PC-3 (cell line): ENCODE measurements at places on chromosomes 7 and 10.

DNA sequence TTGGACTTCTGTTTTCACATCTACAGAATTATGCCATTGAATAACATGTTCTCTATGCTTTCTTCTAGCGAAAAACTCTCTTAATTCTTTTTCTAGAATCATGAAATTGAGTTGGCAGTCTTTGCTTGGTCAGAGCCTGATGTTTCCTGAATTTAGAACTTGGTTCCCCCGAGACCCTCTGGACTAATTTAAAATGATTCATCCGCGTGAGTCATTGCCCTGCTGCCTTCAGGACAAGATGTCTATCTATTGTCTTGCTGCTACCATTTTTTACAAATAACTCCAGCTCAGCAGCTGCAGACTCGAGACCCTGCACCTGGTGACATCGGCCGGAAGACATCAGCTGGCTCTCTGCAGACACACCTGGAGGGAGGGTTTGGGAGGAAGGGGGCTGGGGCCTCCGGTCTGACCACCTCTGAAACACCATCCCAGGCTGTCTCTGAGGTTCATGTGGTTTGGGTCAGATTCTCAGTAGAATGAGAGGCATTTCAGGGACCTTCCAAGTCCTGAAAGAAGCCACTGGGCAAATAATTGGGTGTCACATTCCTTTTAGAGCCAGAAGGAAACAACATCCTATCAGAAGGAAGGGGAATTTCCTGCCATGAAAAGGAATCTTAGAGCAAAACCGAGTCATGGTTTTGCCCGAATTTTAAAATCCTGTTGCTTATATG, 20.9 kb upstream of the KLF6 start:
- DNase-seq: peak; percentile 77

GRCh38 chr10:76085002-76085816, 653.8 kb downstream of the LRMDA start:
- no peak for DNase-seq

GRCh38 chr7:51950813-51951212, 634.2 kb upstream of the COBL start:
- DNase-seq: no peak

- no peak for DNase-seq
These were observed 3.5 kb upstream of the LRRC18 start for GRCh38 chr10:48943096-48943495.

DNA sequence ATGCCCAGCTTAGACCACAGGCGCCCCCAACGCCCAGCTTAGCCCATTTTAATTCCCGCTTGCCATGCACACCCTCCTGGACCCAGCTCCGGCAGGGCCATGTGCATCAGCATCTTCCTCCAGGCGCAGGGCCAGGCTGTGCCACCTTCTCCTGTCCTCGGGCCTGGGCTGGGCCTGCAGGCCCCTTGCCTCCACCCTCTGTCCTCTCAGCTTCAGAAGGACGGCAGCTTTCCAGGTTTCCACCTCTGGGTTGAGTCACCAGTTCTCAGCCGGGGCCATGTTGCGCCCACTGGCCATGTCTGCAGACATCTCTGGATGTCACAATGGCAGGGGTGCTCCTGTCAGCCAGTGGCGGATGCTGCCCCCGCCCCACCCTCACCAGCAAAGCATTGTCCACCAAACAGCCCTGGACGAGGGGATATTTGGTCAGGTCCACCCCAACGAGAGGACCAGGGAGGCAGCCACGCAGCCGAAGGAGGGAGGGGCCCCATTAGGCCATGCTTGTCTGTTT, 59.1 kb upstream of the NKX6-2 start:
- DNase-seq: no peak

DNA sequence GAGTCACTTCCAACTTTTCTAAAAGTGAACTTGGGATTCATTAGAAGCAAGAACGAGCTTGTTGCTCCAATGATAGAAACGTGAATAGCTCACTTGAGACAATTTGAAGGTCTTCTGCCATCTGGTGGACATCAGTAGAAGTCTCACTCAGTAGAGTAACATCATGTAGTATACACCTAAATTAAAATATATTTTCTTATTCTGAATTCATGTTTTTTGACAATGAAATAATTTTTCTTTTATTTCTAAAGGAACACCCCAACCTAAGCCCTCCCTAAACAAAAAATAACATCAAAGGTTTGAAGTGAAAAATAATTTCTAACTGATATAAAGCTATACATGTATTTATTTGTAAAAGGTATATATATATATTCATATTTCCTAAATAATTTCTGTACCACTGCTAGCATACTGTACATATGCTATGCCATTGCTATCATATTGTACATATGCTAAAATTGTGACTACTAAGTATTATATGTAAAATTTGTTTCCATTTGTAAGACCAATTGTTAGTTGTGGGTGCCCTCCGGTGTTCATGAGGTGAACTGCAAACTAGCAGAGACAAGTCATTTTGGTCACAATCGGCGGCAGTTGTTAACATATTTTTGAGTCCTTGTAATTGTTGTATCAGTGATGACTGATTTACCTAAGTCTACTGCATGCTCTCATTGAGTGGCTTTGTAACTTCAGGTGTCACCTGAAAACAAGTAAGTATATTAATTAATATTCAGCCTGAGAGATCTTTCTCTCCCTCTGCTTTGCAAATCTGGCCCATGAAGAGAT, 121.9 kb downstream of the PTPRZ1 start:
- DNase-seq: peak; percentile 78

GRCh38 chr7:51223505-51223904, 93.1 kb downstream of the COBL start:
- DNase-seq: no peak

DNA sequence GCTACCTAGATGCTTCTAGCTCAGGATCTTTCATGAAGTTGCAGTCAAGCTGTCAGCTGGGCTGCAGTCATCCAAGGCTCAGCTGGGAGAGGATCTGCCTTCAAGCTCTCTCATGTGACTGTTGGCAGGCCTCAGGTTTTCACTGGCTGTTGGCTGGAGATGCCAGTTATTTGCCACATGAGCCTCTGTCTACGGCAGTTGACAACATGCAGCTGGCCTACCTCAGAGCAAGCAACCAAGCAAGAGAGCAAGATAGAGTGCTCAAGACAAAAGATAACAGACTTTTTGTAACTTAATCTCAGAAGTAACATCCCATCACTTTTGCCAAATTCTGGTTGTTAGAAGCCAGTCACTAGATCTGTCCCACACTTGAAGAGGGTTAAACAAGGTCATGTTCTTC, 125.8 kb downstream of the TPST1 start:
- DNase-seq: no peak

DNA sequence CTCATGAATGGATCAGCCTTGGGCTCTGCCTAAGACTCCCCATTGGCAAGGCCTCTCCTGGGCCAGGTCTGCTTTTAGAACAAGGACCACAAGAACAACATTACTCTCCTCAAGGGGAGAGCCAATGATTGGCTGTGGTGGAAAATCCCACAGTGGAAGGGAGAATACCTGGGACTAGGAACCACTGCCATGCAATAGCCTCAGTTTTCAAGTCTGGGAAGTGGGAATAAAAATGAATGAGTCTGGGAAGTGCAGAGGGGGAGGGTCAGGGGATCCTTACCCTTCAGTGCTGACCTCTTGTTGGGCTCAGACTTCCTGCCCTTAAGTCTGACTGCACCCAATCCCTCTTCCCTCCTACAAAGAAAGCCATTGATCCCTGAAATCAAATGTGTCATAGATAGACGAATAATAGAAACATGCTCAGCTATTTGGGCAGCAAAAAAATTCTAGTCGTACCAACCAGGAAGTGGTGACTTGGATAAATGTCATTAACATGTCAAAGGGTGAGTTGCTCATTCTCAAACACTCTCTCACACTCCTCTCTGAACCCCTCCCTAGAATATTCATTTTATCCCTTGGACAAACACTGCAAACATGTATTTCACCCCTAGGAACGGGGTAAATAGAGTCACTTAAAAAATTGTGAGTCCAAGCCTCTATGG, 123.6 kb downstream of the SH3PXD2A start:
- peak; percentile 55 for DNase-seq

DNA sequence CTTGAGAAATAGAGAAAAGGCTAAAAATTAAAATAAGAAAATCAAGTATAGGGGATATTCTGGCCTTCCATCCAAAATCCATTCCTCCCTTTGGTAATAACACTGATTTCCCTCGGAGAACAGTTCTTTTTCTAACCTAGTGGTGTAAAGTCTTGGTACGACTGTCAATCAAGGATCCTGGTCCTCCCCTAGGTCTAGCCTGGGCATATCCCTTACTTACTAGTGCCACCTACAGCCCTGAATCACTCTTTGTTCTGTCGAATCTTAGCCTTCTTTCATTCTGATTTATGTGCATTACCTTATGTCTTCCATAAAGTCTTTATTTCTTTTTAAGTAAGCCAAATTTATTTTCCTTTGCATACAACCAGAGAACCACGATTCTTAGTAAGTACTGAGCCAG, 298.7 kb upstream of the LRRTM3 start:
- peak; percentile 96 for DNase-seq

GRCh38 chr7:23539494-23539907, 7.7 kb upstream of the TRA2A start:
- DNase-seq: no peak

DNA sequence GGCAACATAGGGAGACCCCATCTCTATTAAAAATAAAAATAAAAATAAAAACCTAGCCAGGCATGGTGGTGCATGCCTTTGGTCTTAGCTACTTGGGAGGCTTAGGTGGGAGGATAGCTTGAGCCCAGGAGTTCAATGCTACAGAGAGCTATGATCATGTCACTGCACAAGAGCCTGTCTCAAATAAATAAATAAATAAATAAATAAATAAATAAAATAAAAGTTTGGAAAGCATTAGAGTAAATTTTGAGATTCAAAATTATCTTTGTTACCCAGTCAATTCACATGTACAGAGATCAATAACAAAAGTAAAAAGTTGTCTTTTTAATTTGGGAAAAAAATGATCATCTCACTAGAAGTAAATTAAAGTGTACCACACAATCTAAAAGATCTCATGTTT, 255.8 kb upstream of the MYO3A start:
- no peak for DNase-seq

- DNase-seq: no peak
These were observed 145.6 kb upstream of the PRR15 start for GRCh38 chr7:29418056-29418455.
